Bronchial smooth muscle cell (primary cell): ENCODE measurements at places on chromosomes 16 and 17. TPM values are rescaled to one million over a fixed set of nuclear protein-coding genes. Genes with fewer than 3 reads are reported as not detected.

The MT1F gene
- not detected in 2 replicates for total RNA-seq

The NACA2 gene
- total RNA-seq: not detected in 2 replicates

The MT1M gene
- total RNA-seq: 2.8 and 3.9 TPM in 2 replicates

The SLC16A3 gene
- 54.5 and 74.1 TPM in 2 replicates for total RNA-seq

The CDRT4 gene
- total RNA-seq: 1.5 and 1.7 TPM in 2 replicates

The ZNF469 gene
- 2.5 and 3.3 TPM in 2 replicates for total RNA-seq

The MYH13 gene
- under 0.01 TPM in 1 of 2 replicates, not detected in the other for total RNA-seq

The MVD gene
- 59.0 and 67.1 TPM in 2 replicates for total RNA-seq

The FOXN1 gene
- total RNA-seq: not detected in 2 replicates

The IRF8 gene
- not detected in 2 replicates for total RNA-seq

The CDH15 gene
- 0.17 and 0.32 TPM in 2 replicates for total RNA-seq

The TEKT3 gene
- total RNA-seq: 0.09 TPM in 1 of 2 replicates, not detected in the other
